ENCODE measurements at places on chromosomes 7 and 10. TPM values are rescaled to one million over a fixed set of nuclear protein-coding genes. Genes with fewer than 3 reads are reported as not detected.

DNA sequence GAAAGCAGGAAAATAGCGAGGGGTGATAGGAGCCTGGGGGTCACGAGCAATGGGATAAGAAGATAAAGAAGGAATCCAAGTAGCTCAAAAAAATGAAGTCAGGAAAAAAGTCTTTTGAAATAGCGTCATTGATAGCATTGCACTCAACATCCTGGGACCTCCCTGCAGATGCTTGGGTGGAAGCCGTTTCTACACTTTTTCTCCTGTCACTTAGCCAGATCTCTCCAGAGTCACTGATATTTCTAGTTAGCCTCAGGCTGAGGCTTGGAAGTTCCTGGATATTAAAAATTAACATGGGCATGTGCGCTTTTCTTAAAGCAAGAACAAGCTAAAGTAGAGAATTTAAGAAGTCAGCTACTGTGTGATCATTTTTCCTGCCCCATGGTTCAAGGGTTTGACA lies 39.5 kb upstream of the CHST15 start:
- no peaks in the 10 kb centered on the region for H3K27me3 ChIP-seq
- no peak overlapping the region for H3K4me3 ChIP-seq
- no peak overlapping the region for H3K27ac ChIP-seq

TSPAN33 gene
- total RNA-seq: 0.17 TPM

SPDYE18 gene
- 0.50 TPM for total RNA-seq

TRIM56 gene
- total RNA-seq: 27.6 TPM

DNA sequence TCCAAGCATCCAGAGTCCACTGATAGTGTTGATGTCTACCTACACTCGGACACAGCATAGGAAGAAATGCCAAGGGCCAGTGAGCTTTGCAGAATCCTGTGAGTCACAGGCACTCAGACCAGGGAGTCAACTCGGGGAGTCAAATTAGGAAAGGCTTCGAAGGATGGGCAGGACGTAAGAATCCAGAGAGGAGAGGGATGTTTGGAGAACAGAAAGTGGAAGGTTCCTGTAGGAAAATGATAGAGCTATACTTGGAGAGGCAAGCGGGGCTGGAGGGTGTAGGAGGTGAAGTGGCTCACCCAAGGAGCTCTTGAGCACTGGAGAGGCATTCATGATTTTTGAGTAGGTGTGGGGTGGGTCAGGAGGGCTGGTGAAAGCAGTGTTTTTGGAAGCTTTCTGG lies 3.0 kb downstream of the ZYX start:
- peak overlapping the region; percentile 37 for H3K27ac ChIP-seq
- H3K4me1 ChIP-seq: peaks cover 25% of the 10 kb centered on the region
- H3K36me3 ChIP-seq: peaks cover 37% of the 10 kb centered on the region
- DNase-seq: peak; percentile 66

DNA sequence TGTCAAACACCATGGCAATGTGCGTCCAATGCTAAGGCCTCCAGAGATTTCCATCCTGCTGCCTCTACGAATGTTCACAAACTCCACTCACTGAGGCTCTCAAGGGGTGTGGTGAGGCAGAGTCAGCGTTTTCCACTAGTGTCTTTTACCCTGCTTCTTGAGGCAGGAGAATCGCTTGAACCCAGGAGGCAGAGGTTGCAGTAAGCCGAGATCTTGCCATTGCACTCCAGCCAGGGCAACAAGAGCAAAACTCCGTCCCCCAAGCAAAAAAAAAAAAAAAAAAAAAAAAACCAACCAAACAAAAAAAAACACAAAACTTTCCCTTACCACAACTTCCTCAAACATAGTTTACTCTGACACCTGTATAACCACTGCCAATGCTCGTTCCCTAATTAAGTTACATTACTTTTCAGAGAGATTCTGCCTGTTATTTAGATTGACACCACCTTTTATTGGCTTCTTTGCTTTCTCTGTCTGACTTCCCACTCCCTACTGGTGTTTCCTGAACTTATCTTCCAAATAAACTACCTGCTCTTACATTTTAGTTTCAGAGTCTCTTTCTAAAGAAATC lies 102.1 kb upstream of the ZNF746 start:
- no peaks in the 10 kb centered on the region for H3K4me1 ChIP-seq
- no peak overlapping the region for H3K4me3 ChIP-seq
- DNase-seq: no peak
- no peak overlapping the region for H3K27ac ChIP-seq
- H3K36me3 ChIP-seq: peaks cover 5% of the 10 kb centered on the region
- H3K27me3 ChIP-seq: no peaks in the 10 kb centered on the region

STAG3 gene
- total RNA-seq: 0.50 TPM
